ENCODE measurements at places on chromosomes 13 and 19.

DNA sequence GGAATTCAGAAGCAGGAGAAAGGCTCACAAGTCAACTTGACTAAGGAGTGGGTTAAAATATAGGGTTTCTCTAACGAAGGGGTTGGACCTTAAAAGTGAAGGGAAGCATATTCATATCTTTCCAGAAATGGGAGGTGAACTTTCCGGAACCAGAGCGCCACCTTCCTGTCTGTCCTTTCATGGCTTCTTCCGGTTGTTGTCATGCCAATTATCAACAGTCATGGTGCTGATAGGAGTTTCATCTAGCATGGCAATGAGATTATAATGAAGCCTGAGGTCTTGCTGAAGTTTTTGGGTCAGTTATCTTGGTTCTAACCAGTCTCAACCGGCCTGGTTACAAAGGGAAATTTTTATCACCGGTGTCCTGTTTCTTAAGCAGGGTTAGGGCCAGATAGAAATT lies 162.9 kb upstream of the NBEA start:
- DNase-seq = no peak

- no peak for DNase-seq
Measured at GRCh38 chr13:31020996-31021395, 88.5 kb downstream of the TEX26 start.

- no peak for DNase-seq
Measured at GRCh38 chr19:55673889-55674288, 1.1 kb upstream of the EPN1 start.

DNA sequence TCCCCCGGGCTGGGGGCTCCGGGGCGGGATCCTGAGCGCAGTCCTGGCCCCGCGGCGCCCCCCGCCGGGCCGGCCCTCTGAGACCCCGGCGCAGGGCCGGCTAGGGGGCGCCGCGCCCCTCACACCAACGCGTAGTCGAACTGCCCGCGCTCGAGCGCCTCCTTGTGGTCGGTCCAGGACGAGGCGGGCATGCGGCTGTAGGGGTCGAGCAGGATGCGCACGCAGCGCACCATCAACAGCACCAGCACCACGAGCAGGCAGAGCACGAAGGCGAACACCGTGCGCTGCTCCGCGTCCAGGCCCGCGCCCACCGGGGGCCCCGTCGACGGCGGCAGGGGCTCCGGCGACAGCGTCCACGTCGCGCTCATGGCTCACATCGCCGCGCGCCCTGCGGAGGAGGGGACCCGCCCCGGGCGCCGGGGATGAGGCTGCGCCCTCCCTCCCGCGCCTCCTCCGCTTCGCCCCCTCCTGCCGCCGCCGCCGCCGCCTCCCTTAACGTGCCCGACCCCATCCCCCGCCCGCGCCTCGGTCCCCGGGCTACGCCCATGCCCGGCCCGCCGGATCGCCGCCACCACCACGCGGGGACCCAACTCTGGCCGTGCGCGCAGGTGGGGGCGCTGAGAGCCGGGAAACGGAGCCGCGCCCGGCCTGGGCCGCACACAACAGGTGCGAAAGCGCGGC lies 624 bp downstream of the CTXN1 start:
- no peak for DNase-seq

GRCh38 chr19:39617745-39618144 lies 15.4 kb downstream of the LGALS13 start:
- DNase-seq = no peak

DNA sequence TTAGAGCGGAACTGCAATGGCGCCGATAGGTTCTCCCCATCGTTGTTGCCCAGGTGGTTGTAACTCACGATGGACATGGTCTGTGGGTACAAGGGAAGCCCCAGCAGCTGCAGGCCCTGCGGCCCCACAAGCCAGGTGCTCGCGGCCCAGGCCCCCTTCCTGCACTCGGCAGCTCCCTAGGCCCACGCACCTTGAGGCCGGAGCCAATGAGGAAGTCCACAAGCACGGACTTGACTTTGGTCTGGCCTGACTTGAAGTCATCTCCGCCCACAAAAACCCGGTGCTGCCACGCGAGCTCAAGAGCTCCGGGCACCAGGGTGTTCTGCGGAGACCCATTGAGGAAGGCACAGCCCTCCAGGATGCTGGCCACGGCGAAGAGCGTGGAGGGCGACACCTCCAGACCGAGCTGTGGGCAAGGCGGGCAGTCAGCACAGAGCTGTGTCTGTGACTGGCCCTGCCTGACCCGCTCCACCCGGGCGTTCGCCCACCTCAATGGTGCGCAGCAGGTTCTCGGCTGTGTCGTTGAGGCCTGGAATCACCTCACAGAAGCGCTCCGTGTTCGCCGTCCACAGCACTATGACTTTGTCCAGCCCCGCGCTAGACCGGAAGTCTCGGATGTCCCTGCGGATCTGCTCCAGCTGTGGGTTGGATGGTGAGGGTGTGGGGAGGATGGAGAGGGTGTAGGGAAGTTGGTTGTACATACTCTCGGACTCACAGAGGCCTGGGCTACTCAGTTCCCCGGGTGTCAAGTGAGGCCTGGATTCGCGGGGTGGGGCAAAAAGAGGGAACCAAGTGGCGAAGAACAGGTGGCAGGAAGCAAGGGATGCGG lies 1.9 kb downstream of the ISYNA1 start:
- DNase-seq = no peak

DNA sequence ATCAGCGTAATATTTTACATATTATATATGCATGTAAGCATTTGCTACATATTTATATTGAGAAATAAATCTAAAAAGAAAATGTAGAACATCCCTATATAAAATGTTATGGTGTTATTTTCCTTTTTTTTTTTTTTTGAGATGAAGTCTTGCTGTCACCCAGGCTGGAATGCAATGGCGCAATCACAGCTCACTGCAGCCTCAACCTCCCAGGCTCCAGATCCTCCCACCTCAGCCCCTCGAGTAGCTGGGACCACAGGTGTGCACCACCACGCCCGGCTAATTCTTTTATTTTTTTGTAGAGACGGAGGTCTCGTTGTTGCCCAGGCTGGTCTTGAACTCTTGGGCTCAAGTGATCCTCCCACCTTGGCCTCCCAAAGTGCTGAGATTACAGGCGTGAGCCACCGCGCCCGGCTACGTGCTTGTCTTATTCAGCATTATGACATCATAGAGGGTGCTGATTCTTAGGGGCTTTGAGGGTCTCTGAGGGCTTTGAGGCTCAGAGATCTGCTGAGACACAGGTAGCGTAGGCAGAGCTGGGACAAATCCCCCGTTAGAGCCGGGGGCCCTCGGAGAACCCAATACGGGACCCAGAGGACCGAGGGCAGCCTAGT lies 101.9 kb downstream of the GADD45B start:
- no peak for DNase-seq

DNA sequence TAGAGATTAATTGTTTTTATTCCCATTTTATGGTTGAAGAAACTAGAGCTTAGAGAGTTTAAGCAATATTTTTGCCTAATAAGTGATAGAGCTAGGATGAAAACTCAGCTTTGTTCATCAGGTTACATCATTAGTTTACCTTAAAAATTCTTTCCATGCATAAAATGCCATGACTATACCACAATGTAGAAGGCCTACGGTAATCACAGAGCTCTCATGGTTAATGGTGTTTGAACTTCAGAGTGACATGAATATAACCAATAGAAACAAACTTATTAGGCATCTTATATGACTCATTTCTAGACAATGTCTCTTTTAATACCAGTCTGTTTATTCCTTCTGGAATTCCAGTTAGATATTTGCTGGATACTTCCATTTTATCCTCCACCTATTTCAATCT lies 78.5 kb downstream of the FGF9 start:
- DNase-seq = no peak

- no peak for DNase-seq
Measured at GRCh38 chr13:111045170-111045569, 69.9 kb upstream of the ARHGEF7 start.

DNA sequence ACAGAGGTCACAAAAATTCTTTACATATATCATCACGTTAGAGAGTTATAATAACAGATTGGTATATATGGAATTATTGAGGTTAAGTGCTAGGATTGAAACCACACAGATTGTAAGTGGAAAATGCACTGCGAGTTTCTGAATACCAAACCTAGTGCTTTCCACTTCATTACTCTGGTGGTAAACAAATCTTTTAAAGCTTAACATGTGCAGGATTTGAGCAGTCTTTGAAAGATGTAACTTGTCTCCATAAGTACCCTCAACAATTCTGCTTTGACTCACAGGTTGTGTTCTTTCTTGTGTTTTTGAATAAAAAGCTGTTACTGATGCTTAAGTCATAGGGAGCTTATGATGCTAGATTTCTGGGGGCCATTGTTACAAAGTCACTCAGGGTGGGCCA lies 314.7 kb upstream of the DACH1 start:
- DNase-seq = no peak

DNA sequence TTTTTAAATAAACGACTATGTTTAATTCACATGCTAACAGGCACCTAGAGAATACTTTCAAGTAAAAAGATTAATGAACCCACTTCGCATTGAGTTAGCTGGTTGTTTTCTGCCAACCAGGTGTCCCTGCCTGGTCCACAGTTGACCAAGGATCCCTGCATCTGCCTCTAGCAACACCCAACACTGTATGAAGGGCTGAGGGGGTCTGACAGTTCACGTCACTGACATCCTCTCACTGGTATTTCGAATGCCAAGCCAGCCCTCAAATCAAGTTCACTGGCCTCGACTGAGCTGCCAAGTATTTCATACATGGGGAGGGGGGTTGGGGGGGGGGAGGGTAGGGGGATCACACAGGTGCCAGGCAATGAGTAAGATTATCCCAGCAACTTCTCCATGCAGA lies 25.4 kb downstream of the SLC25A30 start:
- no peak for DNase-seq

GRCh38 chr19:51676566-51677083 lies 16.5 kb upstream of the SPACA6 start:
- no peak for DNase-seq

GRCh38 chr13:65275108-65275507 lies 1955.0 kb downstream of the PCDH9 start:
- no peak for DNase-seq

GRCh38 chr13:35160896-35161295 lies 218.8 kb downstream of the NBEA start:
- no peak for DNase-seq

DNA sequence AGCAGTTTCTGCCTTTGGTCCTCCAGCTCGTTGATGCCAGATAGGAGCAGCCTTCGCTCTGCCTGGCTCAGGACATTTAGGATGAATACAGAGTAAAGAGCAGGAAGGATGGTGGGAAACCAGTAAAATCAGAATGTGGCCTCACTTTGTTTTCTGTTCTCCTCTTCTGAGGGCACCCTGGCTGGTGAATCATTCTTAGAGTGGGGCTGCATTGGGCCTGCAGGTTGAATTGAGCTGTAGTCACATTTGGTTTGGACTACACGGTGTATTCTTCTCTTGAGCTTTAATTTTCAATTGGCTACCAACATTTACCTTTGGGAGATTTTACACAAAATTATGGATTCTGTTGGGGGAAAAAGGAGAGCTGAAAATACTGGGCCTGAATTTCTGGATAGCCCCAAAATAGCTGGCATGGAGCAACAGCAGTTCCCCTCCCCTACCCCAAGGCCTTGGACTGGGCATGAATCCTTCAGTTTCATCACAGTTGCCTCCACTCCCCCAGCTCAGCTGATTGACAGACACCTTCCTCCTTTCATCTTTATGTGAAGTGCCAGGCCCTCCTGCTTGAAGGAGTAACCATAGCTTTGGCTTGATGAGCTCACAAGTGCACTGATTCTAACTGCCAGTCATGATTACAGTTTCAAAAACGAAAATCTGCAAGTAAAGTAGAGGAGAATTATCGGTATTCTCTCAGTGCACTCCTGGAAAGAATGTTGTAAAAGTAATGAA lies 24.3 kb downstream of the ERCC5 start:
- no peak for DNase-seq

- DNase-seq = no peak
Measured at GRCh38 chr19:46990991-46991676, 28.5 kb upstream of the NPAS1 start.

GRCh38 chr19:42281827-42282762 lies 13.0 kb downstream of the CIC start:
- DNase-seq = no peak

DNA sequence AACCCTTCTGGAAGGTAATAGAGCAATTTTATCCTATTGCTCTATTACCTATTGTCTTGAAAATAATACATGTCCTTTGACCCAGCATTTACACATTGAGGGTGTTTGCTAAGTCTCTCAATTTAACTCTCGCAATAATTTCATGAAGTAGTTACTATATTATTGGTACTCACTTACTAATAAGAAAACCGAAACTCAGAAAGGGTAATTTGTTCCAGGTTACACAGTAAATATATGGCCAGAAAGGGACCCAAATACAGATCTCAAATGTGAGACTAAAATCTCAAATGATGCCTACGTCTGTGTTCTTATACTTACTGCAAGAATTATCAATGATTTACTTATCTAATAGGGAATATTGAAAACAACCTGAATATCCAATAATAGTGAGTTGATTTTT lies 29.7 kb upstream of the FAM216B start:
- no peak for DNase-seq

DNA sequence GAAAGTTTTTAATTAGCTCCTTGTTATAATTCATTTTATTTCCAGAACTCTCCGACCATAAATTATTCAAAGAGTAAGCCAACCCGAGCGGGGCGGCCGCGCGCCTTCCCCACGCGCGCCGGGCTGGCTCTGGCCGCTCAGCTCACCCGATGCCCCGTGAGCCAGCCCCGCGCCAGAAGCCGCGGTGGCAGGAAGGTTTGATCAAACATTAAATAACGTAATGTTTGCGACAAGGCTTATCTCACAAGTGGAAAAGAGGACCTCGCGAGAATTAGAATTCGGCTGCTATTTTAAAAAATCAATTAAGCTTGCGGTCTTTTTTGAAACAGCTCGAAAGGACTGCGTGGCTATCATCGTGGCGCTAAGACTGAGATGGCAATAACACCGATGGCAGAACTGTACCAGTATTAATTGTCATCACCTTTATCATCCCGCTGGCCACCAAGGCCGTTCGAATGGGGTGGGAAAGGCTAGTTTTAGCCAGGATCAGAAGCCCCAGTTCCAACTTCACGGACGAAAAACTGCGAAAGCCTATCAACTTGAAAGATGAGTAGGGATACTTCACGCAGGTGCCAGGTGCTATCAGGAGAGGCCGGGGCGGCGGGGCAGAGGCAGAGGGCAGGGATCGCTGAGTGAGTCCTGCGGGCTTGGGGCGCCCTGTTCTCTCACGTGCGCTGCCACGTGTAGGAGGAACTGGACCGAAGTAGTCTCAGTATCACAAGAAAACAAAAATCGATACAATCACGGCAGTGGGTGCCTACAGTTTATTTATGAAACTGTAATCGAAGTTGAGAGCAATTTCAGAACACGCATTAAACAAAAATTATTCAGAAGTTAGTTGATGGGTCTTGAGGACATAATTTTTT lies 6.4 kb downstream of the POU4F1 start:
- no peak for DNase-seq

DNA sequence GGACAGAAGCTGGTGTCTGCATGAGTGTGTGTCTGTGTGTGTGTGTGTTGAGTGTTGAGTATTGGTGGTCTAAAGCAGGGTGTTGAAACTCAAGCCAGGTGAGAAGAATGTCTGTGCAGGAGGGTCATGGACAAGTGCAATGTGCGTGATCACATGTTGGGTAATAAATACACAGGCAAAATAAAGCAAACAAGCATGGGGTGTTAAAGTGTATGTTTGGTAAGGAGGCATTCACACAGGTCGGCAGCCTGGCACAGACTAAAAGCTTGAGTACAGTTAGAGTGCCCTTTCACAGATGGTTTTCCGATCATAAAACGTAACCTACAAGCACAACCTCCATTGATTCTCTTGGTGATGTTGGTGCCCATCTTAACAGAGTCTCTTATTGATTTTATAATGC lies 476.9 kb upstream of the KLHL1 start:
- no peak for DNase-seq

- DNase-seq = no peak
Measured at GRCh38 chr19:955803-956765, 28.1 kb upstream of the WDR18 start.
